ENCODE measurements at places on chromosomes 12 and 14.

DNA sequence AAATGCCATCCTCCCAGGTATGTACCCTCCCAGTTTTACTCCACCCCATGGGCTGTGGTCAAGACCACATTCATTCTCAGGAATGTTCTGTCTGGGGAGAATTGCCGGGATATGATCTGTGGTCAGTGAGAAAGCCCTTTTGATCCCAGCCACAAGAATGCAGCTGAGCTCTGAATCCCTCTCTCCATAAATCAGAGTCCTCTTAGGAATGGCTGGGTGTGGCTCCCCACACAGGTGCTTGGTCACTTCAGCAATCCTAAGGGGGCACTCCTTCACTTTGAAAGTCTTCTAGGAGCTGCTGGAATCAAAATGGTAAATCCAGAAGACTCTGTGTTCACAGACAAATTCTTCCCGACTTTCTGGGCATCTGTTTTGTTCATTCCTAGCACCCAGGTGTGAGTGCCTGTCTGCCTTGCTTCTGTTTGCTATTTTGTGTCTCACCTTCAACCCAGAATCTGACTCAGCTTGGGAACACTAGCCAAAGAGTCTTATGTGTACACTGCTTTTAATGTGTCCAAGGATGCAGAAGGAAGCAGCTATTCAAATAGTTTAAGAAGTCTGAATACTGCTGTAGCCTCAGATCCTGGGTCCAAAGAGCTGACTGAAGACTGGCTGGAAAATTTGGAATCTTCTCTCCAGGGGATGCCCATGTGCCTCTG lies 144.6 kb upstream of the CDKN3 start:
- DNase-seq = no peak

- peak; percentile 78 for DNase-seq
Observed at GRCh38 chr14:61456720-61457119, 135.3 kb downstream of the PRKCH start.

DNA sequence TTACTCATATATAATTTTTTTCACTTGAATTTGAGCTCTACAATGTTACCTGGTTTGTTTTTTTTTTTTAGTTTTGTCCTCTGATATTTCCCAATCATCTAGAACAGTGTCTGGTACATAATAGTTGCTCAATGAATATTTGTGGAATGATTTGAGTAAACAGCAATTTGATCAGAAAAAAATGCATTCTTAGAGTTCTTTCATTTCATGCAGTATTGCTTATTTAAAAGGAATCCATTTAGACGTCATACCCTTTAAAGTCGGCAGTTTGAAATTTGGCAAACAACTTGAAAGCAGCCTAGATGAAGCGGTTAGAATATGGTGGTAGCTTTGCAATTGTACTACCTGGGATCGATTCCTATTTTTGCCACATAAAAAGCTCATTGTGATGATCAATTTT lies 140.0 kb downstream of the PDE3A start:
- no peak for DNase-seq

DNA sequence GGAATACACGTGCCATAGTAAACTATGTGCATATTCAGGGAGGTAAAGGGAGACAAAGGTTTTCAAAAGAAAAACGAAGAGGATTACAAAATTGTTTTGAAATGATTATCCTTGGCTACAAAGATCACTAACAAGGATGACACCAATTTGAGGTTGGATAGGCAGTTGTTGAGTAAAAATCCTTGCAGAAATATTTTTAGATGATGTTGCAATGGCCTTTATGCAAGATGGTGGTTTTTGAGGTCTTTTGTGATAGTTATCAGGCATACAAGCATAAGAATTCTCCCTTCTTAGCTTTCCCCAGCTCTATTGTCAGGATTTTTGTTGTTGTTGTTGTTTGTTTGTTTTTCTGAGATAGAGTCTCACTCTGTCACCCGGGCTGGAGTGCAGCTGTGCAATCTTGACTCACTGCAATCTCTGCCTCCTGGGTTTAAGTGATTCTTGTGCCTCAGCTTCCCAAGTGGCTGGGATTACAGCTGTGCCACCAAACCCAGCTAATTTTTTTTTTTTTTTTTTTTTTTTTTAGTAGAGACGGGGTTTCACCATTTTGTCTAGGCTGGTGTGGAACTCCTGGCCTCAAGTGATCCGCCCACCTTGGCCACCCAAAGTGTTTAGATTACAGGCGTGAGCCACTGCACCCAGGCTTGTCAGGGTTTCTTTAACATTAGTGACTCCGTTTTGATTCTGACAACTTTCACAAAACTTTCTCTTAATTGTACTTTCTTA lies 7.8 kb downstream of the RNASE1 start:
- no peak for DNase-seq

DNA sequence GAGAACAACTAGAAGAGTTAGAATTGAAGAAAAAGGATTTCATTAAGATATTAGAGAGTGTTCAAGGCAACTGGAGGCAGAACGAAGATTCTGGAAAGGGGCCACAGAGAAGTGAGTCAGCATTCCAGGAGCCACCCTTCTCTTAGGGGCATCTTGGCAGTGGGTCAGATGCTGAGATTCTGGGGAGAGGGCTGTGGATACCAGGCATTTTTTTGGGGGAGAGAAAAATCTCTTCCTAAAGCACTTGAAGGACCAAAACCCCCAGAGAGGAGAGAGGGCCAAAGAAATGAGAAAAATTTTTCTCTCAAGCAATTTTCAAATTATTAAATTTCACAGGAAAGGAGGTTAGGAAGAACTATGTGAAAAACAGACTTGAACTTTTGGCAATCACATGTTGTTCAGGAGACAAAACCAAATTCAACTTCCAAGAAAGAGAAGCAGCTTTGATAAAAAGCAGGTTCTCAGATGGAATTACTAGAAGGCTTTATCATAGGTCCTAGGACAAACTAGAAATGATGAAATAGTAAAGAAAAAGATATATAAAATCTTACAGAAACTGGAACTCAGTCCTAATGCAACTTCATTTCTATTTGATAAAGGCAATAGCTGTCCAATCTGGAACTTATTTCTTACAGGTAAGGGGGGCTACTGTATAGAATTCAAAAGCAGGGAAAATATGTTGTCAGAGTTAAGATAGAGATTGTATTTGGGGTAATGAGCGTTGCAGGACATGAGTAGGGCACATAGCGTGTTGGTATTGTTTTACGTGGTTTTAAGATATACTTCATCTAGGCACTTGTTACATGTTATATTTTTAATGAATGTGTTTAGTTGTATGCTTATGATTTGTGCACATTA lies 1.1 kb upstream of the CLEC2D start:
- no peak for DNase-seq

GRCh38 chr12:87283111-87283510 lies 746.1 kb downstream of the C12orf50 start:
- DNase-seq = no peak

Measured in right forelimb (tissue), 1 donor.